ENCODE measurements at places on chromosomes 1 and 21.

DNA sequence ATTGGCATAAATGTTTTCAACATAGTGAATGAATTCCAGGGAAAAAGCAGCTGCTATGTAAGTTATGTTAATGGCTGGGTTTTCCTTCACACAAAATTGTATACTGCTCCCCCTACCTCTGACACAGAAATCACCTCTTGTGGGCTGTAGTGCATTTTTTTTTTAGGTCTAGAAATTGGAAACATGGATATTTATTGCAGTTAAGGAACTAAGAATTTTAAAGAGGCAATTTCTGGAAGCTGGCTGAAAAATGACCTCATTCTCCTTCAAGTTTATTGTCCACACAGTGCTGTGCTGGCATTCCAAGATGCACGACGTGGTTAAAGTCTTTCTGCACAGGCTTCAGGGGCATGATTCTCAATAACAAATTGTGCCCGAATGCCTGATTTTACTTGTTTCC is 1424.2 kb downstream of the MRPL39 start:
- DNase-seq = no peak

DNA sequence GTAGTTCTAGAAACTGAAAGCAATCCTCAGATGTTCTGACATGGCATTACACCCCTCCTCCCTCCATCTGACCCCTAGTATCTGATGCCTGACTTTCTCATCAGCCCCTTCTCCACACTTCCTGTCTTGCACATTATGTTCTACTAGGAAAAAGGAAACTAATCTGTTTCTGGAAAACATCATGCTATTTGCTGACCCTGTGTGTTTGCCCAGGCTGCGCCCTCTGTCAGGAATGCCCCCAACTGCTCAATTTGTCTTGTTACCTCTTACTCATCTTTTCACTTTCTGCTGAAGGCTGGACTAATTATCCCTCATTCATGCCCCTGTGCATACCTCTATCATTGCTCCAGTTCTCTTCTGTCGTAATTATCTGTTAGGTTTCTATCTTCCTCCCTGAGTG is 37.5 kb upstream of the DAB1 start:
- no peak for DNase-seq

- DNase-seq = no peak
Measured at GRCh38 chr1:155210314-155211104, 2.0 kb downstream of the MTX1 start.

- no peak for DNase-seq
Measured at GRCh38 chr1:244325056-244325758, 126.5 kb downstream of the ADSS2 start.

DNA sequence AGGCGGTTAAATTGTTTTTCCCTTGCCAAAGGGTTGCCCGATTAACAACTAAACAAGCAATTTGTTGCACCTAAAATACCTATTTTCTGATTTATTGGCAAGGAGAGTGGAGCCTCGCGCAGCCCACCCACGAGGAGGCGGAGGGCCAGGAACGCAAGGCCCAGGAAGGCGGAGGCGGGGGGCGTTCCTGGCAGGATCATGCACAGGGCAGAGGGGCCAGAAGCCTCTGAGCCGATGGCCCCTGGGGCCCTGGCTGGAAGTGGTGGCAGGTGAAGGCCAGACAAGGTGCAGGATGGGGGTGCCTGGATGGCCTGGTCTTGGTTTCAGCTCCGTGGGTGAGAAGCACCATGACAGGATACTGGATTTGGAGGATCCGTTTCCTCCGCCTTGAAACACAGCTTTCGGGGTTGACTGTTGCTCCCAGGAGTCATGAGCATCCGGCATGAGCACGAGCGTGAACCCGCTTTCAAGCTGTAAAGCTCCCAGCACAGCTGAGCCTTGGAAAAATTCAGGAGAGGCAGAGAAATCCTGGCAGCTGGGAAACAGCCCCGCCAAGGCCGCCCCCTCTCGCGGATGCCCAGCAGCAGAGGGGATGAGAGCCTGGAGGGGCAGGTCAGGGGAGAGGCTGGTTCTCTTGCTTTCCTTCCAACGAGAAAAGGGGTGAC is 35.0 kb downstream of the AJAP1 start:
- no peak for DNase-seq

DNA sequence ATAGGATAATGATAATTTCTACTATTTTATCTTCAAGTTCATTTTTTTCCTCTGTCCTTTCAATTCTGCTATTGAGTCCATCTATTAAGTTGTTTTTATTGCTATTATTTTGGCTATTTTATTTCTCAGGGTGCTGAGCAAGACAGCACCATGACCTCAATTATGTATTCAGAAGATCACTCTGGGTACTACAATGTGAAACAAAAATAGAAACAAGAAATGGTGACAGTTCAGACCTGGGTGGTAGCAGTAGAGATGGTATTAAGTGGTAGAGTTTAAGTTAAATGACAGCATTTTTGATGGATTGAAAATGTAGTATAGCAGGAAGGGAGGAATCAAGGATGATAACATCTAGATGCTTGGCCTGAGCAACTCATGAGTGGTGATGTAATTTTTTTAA is 655.3 kb upstream of the PLXNA2 start:
- no peak for DNase-seq

GRCh38 chr1:59845091-59845490 is 30.3 kb downstream of the HOOK1 start:
- no peak for DNase-seq

DNA sequence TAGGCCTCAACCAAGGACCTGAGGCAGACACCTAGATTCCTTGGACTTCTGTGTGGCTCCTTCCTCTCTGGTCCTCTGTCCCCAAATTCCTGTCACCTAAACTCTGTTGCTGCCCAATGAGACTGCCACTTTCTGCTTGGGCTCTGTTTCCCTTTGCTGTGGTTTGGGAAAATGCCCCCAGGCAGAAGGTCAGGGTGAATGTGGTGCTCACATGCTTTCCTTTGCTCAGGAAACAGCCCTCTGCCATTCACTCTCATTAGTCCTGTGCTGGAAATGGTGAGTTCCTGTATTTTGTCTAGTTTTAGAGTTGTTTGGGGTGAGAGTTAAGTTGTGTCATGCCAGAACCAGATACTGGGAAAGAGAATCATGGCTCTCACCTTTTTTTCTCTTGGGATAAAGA is 22.7 kb upstream of the SHE start:
- DNase-seq = no peak

DNA sequence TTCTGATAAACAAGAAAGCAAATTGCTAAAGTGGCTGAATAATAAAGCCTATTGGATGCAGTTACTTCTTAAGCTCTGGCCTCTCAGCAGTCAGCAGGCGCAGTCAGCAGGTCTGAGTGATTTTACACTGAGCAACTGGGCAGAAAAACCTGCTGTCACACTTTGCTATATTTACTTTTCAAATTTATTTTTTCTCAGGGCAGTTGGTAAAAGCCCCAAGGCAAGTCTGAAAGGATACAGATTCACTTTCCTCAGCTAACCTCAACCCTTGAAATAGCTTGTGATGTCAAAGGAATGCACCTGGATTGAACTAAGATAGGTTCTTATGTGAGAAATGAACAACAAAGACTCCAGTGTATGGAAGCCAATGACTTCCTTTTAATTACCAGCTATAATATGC is 34.0 kb downstream of the ATP5PF start:
- DNase-seq = no peak

DNA sequence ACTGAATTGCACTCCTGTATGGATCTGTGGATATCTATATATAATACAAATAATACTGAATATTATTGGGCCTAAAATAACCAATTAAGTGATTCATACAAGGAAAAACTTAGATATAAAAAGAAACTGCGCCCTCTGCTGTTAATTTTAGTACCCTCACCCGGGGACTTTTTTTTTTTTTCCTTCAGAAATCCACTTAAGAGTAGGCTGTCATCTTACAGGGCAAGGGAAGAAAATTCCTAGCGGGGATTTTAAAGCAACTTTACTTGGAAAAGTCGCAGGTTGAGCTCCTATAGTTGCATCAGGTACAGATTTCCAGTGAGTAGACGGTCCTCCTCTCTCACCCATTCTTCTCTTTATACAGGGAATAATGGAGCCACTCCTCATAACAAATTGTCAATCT is 1.3 kb downstream of the NTNG1 start:
- DNase-seq = no peak
